Retinal pigment epithelial cell (primary cell): ENCODE measurements at places on chromosomes 12 and 14.
A peak's percentile ranks its signal among the peaks of the same experiment; 100 is the strongest.

- no peak for DNase-seq
Measured at GRCh38 chr12:50746431-50746830, 17.5 kb upstream of the ATF1 start.

DNA sequence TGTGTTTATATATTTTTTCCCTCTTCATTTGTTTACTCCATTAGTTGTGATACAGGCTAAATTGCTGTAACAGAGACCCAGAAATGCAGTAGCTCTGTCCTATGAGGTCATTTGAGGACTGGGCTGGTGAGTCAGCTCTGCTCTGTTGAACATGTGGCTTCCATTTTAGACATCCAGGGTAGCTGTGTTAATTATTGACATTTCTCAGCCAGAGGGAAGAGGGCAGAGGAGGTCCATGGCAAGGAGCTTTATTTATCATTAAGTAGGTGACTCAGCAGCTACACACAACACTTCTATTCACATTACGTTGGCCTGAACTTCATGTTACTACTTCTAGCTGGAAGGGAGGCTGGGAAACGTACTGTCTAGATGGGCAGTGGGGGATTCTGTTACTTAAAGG is 85.4 kb downstream of the PTCSC3 start:
- DNase-seq: peak; percentile 89

GRCh38 chr12:113875691-113876090 is 90.4 kb downstream of the RBM19 start:
- no peak for DNase-seq

- no peak for DNase-seq
Measured at GRCh38 chr14:102695167-102695555, 82.1 kb upstream of the TRAF3 start.

- no peak for DNase-seq
Measured at GRCh38 chr14:96108061-96108795, 69.1 kb downstream of the C14orf132 start.

DNA sequence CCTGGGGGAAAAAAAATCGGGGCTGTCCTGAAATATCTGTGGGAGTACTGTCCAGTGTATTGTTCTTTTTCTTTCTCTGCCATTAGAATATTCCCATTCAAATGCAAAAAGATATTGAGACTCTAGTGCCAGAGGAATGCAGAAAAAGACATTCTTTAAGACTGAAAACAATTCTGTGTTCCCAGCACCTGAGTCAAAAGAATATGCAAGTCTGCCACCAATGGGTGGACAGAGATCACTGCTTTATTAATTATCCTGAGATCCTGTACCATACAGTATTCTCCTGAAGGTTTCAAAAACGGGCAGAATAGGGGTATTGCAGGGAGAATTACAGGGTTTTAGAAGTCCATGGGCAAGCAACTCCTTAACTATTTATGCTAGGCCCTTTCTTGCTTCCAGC is 361.8 kb downstream of the C12orf50 start:
- DNase-seq: no peak

GRCh38 chr12:123397400-123397799 is 13.5 kb downstream of the KMT5A start:
- no peak for DNase-seq

- no peak for DNase-seq
Measured at GRCh38 chr14:52883658-52884057, 67.2 kb downstream of the FERMT2 start.
